ENCODE measurements at places on chromosomes 3 and 15.

DNA sequence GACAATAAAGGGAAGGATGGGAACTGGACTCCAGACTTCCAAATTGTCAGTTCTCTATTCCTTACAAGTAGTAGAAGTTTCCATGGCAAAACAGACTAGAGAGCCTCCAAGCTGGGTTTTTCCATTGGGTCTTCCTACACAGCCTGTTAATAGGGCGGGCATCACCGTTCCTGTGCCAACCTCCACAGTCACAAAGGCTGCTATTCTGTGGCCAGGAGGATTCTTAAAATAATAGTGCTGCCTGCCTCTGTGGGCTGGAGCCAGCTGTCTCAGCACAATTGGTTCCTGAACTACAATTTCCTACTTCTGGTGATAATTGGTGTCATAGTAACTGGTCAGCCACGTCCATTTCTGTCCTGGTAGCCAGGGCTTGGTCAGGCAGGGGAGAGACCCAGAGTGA is 38.6 kb downstream of the LYZL4 start:
- DNase-seq = no peak

GRCh38 chr3:45355351-45355750 is 33.0 kb upstream of the LARS2 start:
- DNase-seq = no peak

DNA sequence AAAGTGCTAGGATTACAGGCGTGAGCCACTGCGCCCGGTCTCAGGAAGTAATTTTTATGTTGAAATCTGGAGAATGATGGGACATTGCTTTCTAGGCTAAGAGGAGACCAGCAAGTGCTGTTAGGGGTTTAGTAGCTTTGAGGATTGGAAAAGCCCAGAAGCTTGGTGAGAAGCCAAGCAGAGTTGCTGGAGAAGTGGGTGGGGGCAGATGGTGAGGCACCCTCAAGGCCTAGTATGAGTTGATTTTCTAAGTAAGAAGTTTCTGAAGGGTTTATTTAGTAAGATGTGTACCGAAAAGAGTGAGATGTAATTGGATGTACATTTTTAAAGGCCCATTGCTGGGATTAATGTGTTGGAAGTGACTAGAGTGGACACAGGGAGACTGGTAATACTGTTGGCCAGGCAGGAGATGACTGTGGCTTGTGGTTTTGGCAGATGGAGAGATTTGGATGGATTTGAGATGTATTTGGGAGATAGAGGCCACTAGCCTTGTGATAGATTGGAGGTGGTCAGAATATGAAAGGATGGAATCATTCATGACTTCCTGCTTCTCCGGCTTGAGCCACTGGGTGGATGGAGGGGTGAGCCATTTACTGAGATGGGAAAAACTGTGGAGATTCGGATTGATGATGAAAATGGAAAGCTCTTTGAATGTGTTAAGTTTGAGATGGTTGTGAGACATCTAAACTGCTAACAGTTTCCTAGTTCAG is 2.3 kb downstream of the LRRC28 start:
- no peak for DNase-seq

- peak; percentile 29 for DNase-seq
Observed at GRCh38 chr15:42593143-42593542, 17.7 kb downstream of the STARD9 start.

GRCh38 chr3:32353351-32353750 is 38.3 kb upstream of the CMTM7 start:
- DNase-seq = no peak

DNA sequence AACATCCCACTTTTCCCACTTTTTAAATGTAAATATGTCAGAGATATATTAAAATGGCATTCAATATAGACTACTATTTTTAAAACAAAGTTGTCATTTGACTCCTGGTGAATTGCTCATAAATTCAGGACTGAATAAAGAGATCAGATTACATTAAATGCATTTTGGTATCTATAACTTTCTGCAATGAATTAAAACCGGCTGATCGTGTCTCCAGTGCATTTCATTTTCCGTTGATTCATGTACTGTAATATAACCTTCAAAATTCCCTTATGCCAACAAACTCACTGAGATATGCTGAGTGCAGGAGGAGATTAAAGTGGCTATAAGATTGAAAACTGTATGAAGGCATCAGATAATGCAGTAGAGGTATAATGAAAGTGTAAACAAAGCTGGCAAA is 361.1 kb upstream of the CDIN1 start:
- DNase-seq = no peak
